ENCODE measurements at places on chromosomes 16 and 17. TPM values are rescaled to one million over a fixed set of nuclear protein-coding genes. Genes with fewer than 3 reads are reported as not detected.

DNA sequence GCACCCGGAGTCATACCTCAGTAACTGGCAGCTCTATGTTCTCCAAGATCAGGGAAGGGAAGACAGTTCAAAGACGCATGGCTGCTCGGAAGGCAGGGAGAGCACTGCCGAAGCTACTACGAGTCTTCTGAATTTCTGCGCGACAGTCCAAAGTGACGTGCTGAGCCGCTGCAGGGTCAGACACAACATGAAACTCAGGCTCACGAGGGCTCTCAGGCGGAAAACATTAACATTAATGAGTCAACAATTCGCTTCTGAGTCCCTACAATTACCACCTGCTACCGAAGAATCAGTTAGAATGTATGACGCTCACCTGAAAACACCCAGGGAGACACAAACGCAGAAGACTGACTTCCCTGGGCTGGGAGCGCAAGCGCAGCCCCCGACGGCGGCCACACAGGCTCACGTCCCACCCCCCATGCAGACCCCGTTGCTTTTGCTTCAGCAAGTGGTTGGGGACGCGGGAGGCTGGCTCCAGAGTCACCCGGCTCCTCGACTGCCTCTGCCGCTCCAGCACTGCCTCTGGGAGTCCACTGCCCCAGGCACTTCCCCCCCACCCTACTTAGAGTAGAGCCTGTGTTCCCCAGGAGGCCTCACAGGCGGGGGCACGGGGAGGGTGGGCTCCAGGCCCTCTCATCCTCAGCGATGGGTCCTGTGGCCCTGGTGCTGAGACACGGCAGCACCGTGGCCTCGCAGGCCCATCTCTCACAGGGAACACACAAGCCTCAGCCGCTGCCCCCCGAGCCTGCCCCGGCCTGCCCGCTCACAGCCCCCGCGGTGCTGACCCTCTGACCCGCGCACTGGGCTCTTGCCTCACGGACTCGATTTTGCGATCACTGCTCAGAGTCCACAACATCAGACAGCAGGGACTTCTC is 38.9 kb downstream of the LMF1 start:
- no peaks in the 10 kb centered on the region for H3K27me3 ChIP-seq
- no peak for DNase-seq
- H3K4me3 ChIP-seq: no peak overlapping the region

DNA sequence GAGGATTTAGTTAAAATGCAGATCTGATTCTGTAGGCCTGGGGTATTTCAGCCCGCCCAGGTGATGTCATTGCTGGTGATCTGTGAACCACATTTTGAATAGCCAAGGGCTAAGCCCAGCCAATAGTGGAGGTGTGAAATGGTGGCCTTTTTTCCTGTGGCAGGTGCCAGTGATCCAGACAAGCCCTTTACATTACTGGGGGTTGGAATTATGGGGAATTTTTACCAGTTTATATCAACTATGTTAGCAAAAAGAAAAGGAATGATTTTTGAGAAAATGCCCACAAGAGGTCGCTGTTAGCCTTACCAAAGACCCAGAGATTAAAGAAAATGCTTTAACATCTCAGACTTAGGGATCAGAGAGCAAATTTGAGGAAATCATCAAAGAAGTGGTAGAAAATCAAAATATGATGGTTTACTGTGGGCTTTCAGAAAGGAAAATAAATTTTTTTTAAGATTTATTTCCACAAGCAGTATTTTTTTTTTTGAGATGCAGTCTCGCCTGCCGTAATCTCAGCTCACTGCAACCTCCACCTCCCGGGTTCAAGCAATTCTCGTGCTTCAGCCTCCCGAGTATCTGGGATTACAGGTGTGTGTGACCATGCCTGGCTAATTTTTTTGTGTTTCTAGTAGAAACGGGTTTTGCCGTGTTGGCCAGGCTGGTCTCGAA is 3.9 kb downstream of the VPS35L start:
- peak; percentile 63 for DNase-seq
- no peaks in the 10 kb centered on the region for H3K27me3 ChIP-seq
- H3K27ac ChIP-seq: no peak overlapping the region
- H3K36me3 ChIP-seq: no peaks in the 10 kb centered on the region

- H3K36me3 ChIP-seq: no peaks in the 10 kb centered on the region
- peaks cover 35% of the 10 kb centered on the region for H3K27me3 ChIP-seq
- H3K4me1 ChIP-seq: peaks cover 15% of the 10 kb centered on the region
- H3K27ac ChIP-seq: no peak overlapping the region
Measured at GRCh38 chr16:81779536-81780320, 637 bp downstream of the PLCG2 start.

DNA sequence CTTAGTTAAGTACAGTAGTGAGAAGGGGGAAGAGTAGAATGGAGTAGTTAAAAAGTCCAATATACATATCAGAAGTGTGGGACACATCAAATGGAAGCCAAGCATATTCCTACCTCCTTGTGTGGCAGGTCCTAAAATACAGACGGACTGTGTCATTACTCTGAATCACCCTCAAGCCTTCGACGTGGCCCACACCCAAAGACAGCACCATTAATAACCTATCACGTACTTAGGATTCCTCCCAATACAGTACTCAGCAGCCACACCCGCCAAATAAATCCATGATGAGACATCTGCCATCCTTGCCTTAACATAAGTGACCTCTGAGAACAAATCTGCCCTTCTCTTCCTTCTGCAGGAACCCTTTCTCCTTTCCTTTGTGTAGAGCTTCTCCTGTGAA is 38.9 kb downstream of the UBE2G1 start:
- DNase-seq: no peak
- no peak overlapping the region for H3K27ac ChIP-seq
- H3K4me3 ChIP-seq: no peak overlapping the region
- peaks cover 20% of the 10 kb centered on the region for H3K4me1 ChIP-seq

C17orf113 gene
- total RNA-seq: 6.2 TPM

DNA sequence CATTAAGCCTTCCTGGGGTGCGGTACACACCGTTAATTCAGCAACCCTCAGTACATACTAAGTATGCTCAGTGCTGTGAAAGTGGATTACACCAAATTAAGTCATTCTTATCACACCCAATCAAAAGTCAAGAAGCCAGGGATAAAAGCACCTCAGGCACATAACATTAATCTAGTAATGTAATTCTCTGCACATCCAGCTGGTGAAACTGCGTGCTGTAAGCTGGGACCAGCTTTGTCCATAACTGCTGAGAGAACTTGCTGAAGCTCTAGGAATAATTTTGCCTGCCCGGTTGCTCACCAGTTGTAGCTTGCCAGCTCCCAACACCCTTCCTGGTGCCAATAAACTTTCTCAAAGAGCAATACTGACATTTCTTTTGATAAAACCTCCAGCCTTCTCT is 44.9 kb downstream of the SLC47A1 start:
- peaks cover 15% of the 10 kb centered on the region for H3K27me3 ChIP-seq
- no peak overlapping the region for H3K4me3 ChIP-seq
- no peaks in the 10 kb centered on the region for H3K4me1 ChIP-seq
- H3K36me3 ChIP-seq: no peaks in the 10 kb centered on the region

Measured in cardiac muscle cell (in vitro differentiated cells and primary cell).